ENCODE measurements at places on chromosomes 2 and 18.

- DNase-seq = no peak
These were observed 101.5 kb downstream of the SGPP2 start for GRCh38 chr2:222525811-222526210.

DNA sequence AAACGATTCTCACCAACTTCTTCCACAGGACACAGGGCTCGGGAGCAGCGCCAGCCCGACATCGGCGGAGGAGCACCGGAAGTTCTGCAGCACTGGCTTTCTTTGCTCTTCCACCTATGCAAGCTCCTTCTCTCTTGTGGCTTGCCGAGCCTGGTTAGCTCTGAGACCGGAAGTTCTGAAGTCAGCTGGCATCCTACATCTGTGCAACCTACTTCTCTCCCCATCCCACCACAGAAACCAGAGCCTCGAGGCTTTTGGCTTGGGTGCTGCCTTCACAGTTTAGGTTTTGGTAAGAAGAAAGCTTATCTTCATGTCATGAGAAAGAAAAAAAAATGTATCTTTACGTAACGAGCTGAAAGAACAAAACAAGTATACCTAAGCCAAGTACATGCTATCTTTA is 111.7 kb downstream of the ANKRD44 start:
- DNase-seq = no peak

- no peak for DNase-seq
These were observed 55.7 kb upstream of the LYPD1 start for GRCh38 chr2:132725748-132726147.

DNA sequence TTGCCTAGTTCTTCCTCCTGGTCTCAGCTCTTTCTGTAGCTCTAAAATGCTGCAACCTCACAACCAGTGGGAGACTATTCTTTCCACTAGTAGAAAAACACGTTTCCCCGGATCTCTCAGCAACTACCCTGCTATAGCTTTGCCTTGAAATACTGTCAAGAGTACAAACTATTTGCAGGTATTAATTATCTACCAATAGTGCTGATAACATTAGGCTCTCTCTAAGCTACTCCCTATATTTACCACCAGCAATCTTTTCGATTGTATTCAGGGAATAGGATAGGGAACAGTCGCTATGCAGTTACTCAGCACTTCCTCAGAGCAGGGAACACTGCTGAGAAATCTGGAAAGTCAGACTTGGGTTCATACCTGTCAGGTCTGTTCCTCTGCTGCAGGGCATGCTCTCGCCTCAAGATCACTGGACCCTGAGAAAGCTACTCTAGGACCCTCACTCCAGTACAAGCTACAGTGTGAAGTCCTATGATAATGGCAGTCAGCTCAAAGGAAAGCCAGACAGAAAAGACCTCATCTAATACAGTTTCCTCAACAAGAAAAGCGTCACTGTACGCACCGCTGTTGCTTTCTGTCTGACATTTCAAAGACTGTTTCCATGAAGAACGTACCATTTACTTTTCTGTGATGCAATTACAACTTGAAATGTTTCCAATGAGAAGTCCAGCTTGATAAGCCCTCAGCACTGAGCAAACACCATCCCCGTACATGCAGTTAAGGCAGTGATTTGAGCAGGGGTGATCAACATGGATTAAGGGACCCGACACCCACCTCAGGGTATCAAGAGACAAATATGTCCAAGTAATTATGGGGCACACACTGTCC is 22.7 kb downstream of the GDF7 start:
- no peak for DNase-seq

GRCh38 chr18:50857694-50858093 is 21.2 kb upstream of the ME2 start:
- DNase-seq = no peak

GRCh38 chr2:11433822-11434221 is 32.1 kb downstream of the E2F6 start:
- no peak for DNase-seq

DNA sequence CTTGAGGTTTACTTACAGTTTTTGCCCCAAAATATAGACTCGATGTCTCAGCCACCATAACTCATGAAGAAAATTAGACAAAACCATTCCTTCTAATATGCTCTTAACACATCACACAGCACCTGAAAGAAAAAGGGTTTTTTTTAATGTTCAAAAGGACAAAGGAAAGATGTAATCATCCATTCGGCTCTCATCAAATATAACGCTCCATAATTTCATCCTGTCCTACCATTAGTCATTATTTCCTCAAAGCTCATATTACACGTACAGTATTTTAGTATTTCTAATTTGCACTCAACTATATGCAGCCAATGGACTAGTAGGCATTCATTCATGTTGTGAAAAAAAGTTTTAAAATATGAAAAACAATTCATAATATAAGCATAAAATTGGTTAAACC is 24.8 kb downstream of the ESCO1 start:
- no peak for DNase-seq

DNA sequence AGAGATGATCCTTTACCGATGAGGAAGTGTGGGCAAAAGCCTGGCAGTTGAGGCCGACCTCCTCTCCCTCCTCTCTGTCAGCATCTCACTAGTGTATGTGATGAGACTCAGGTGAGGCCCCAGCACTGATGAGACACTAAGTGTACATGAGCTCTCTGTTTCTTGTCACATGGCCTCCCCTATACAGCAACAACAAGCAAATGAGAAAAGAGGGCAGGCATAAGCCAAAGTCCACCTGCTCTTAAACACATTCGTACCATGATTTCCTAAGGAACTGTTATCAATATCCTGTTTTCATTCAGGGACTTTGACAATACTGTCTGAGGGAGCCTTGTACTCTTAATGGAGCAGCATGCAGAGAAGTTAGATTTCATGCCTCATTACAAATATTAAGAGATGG is 113.0 kb downstream of the CNTNAP5 start:
- no peak for DNase-seq

DNA sequence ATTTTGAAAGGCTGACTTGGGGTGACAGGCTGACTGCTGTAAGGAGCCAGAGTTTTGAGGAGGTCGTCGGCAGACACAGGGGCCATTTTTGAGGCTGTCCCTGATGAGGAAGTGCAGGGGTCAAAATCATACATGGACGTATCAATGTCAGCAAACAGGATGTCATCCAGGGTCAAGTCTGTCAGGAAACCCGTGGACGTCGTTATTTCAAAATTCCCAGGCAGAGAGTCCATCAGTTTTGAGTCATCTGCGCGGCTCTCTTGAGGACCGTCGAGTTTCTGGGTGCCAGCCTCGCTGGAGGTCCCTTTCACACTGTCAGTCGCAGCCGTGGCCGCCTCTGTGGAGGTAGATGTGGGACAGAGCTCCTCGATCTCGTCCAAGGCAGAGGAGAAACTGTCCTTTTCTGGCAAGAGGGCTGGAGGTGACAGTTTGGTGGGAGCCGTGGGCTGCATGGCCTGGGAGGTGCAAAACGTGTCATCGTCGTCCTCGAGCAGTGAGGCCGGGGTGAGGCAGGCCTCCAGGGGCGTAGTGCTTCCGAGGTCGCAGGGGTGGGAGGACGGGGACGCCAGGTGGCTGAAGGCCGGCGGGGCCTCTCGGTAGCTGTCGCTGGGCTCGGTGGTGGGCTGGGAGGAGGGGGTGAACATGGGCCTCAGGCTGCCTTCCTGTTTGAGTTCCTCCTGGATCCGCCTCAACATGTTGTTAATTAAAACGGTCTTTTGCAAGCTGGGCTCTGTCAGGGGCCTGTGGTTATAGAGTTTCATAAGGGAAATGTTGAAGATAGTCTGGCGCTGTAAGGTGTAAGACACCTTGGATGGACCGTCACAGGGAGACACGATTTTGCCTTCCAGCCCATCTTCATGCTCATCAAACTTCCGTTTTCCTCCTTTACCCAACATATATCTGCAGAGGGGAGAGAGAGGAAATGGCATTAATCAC is 17.5 kb downstream of the SERTAD2 start:
- DNase-seq = no peak

DNA sequence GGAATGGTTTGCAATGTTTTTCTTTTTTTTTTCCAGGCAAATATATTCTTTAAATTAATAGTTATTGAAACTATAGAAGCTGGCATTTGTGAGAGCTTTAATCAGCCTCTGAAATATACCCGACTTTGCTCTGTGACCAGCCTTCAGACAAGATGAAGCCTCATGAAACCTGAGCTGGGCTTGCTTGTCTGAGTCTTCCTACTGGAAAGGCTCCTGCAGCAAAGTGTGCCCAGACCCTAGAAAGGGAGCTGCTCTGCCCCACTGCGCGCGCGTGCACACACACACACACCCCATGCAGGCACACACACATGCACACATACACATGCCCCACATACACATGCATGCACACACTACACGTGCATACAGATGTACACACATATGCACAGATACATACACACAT is 203.3 kb upstream of the NT5C1B start:
- no peak for DNase-seq

GRCh38 chr2:78218066-78218465 is 695.9 kb upstream of the LRRTM4 start:
- DNase-seq = no peak

- DNase-seq = no peak
These were observed 1.4 kb upstream of the BCL2 start for GRCh38 chr18:63320975-63321265.

DNA sequence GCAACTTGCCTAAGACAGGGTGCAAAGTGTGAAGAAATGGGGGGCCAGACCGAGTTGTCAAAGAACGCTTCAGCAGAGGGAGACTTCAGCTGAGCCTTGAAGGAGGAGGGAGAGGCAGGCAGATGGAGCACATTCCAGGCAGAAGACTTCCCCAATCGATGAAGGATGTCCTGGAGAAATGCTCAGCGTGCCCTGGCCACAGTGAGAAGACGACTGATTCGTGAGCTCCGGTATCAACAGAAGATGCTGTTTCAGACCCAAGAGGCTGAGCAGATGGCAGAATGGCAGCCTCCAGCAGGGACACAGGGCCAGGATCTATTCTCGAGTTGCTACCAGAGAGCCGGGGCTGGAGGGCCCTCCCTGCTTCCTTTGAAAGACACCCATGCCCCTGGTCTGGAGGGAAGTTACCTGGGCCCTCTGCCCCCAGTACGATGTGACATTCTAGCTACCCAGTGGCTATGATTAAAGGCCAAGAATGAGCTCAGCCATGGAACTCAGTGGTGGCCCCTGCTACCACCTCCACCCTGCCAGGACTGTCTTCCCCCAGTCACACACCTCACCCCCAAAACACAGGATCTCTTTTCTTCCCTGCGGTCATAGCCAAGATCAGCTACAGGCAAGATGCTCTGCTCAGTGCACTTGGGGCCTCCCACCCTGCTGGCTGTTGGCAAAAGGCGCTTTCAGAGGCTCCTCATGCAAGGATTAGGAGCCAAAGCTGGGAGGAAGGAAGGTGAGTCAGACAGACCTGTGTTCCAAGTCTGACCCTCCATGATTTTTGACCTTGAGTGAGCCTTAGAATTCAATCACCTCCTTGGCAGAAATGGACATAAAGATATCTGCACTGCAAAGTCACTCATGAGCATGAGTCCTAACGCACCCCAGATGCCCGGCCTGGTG is 84.3 kb downstream of the TFCP2L1 start:
- no peak for DNase-seq

- DNase-seq = no peak
These were observed 344.3 kb upstream of the KCNH7 start for GRCh38 chr2:163182764-163183354.

GRCh38 chr2:132670496-132671150 is 618 bp upstream of the LYPD1 start:
- DNase-seq = no peak

DNA sequence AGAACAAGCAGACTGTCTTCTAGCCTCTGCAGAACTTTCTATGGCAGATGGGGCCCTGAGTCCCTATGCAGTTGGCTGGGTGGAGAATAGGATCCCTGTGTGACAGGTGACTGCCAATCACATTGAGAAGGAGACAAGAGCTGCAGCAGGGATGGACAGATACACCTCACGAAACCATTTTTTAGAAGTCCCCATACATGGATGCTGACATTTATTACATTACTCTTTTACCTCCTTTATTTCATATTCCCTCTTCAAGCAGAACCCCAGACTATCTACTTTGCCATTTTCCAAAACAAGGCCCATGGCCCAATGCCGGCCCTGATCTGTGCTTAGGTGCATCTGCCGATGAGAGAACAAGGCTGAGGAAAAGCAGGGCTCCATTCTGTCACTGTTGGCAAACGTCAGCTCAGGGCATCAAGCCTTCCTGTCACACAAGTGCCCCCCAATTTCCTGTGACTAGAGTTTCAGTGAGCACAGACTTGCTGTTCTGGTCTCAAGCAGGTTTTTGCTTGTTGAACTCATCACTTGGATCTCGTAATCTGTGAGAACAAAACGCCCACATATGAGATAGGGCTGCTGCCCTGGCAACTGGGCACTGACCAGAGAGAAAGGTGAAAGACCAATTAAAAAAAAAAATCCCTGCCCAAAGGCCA is 35.8 kb downstream of the LOXHD1 start:
- DNase-seq = no peak
